ENCODE measurements at places on chromosomes 2 and 18. TPM values are rescaled to one million over a fixed set of nuclear protein-coding genes. Genes with fewer than 3 reads are reported as not detected.

PROM2 gene
- total RNA-seq: 0.47 TPM

DNA sequence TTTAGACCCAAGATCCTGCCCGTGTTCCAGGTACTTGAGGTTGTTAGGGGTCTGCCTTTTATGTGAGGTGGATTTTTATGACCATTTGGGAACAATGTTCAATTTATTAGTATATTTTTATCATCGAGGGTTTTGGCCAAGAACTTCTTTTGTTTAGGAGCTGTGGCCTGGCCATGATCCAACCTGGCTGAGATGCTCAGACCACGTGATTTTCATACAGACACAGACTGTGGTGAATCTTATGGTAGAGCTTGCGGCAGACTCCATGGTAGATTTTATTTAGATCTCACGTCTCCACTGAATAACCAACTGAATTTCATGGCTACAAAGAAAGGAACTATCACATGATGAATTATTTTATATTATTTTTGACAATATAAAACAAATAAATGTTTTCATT is 405.5 kb upstream of the VWC2L start:
- no peak for DNase-seq

DNA sequence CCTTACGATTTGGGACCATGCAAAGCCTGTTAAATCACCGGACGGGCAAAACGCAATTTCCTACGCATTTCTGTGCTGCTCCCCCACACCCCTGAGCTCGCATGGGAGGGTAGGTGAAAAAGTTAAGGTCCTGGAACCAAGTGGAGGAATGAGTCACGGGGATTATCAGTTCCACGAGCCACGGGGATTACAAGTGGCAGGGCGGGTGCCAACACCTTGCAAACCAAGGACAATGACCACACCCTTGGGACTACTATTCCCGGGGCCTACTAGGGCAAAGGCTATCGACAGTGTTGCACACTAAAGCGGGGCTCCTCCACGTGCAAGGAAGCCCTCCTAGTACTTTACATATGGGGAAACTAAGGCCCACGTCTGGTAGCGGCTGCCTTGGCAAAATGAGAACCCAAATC is 447 bp downstream of the RETSAT start:
- peak; percentile 3 for DNase-seq

GRCh38 chr2:38301969-38302702 is 74.9 kb downstream of the ATL2 start:
- DNase-seq: no peak

ANKRD30BL gene
- total RNA-seq: not detected

MC4R gene
- total RNA-seq: not detected

GRCh38 chr2:12773586-12774394 is 57.1 kb downstream of the TRIB2 start:
- no peak for DNase-seq

DNA sequence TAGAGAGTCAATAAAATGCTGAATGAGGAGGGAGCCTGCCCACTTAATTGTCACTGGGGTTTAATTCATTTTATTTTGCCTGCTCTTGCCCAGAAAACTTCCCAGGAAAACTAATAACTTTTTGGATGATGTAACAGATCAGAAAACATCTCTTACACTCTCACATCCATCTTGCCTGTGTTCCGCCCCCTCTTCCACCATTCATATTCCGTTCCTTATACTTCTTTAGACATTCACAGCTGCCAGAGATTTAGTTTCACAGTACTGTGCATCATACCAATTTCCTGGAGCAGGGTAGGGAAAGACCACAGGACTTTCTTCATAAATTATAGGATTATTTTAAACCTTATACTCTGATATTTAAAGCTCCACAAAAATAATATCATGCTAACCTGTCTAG is 776.1 kb upstream of the SOX11 start:
- DNase-seq: no peak

GRCh38 chr2:43344868-43345373 is 118.5 kb upstream of the ZFP36L2 start:
- DNase-seq: no peak

DNA sequence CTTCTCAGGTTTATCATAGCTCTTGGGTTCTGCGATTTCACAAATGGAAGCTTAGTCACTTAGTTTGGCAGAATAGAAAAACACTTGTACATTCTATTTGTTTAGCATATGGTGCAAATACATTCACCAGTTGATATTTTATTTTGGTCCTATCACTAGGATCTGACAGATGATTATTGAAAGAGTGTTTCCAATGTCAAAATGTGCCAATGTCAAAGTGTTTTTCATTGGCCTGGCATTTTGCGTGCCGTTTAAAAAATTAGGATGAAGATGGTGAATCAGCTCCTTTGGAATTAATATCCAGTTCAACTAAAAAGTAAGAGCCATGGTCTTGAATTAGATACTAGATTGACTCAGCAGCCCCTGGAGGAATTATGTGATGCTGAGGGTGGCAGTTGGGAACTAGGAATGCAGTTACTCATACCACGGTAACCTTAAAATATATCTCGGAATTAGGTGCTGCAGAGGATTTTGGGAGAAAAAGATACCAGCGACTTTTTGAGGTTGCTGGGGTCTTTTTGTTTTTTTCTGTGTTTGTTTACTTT is 87.0 kb downstream of the SPHKAP start:
- DNase-seq: no peak

- DNase-seq: no peak
These were observed 259.8 kb upstream of the RASGRP3 start for GRCh38 chr2:33216508-33217182.

DNA sequence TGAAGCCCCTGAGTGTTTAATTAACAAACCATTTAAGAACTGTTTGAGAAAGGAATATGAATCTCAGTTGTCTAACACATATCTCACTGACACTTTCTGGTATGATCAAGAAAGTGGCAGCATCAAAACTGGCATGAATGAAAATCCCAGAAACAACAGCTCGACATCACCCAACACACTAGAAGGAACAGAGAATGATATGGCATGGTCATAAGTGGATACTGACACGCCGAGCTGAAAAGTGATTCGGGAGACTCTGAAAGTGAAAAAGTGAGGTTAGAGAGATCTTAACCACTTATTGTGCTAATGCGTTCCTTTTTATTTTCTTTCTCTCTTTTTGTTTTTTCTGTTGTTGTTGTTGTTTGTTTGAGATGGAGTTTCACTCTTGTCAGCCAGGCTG is 37.9 kb downstream of the MRPL35 start:
- DNase-seq: no peak

DNA sequence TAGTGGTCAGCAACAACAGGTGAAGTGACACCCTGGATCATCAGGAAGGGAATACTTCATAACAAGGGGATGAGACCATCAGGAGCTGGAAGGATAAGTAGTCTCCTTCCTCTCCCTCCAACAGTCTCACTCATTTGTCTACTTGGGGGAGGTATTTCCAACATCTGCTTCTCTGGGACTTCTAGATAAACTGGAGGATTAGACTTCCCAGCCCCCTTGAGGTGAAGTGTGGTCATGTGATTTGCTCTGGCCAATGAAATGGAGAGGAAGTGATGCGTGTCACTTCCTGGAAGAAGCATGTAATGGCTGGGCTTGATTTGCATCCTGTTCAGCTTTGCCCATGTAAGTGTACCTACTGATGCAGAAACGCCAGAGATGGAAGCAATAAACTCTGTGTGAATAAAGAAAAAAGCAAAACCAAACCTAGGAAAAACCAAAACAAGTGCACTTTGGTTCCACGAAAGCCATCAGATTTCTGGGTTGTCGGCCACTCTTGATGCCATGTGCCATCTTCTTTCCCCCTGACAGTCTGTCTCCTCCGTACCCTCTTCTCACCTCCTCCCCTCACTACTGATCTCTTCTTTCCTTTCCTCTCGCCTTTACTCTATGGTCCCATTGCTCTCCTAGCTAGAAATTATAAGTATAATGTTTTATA is 76.1 kb upstream of the DNMT3A start:
- no peak for DNase-seq

DNA sequence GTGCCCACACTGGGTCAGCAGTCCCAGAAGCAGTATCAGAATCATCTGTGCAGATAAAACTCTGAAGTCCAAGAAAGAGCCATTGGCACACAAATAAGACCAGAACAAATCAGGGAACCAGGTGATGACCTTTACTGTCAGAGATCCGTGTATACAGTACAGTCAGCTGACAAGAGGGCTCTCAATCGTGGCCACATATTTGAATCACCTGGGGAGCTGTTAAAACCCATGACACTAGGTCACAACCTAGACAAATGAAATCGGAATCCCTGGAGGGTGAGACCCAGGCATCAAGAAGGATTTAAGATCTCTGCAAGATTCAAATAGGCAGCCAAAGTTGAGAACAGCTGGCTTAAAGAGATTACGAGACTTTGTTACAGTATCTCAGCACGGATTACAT is 807.1 kb downstream of the RNF144A start:
- DNase-seq: no peak

GRCh38 chr2:61431345-61431744 is 39.5 kb downstream of the USP34 start:
- no peak for DNase-seq

- DNase-seq: no peak
These were observed 230.5 kb downstream of the PMAIP1 start for GRCh38 chr18:60130284-60130683.

SH2D6 gene
- 0.25 TPM for total RNA-seq

GALNT14 gene
- not detected for total RNA-seq

- no peak for DNase-seq
These were observed 694.1 kb downstream of the ARHGAP15 start for GRCh38 chr2:143823296-143823695.

DNA sequence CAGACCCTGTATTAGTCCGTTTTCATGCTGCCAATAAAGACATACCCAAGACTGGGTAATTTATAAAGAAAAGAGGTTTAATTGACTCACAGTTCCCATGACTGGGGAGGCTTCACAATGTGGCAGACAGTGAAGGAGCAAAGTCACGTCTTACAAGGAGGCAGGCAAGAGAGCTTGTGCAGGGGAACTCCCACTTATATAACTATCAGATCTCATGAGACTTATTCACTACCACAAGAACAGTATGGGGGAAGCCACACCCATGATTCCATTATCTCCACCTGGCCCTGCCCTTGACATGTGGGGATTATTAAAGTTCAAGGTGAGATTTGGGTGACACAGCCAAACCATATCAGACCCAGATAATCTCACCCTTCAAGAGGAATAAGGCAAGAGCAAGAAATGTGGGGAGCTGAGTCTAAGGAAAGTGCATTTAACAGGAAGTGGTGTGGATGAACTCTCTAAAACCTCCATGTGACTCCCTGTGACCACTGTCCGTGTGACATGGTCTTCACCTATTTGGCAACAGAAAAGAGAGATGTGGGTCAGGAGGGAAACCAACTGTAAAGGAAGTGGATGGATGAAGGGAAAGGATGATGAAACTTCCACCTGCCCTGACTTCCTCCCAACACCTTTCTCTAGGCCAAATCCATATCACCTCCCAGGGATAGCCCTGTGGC is 110.6 kb downstream of the ATL2 start:
- no peak for DNase-seq

- DNase-seq: no peak
These were observed 654.7 kb upstream of the FANCL start for GRCh38 chr2:58895857-58896256.

LGALSL gene
- 5.4 TPM for total RNA-seq

GRCh38 chr18:59763541-59764136 is 66.4 kb upstream of the CCBE1 start:
- DNase-seq: no peak

PFN4 gene
- total RNA-seq: not detected

GRCh38 chr2:186546846-186547245 is 43.0 kb upstream of the ITGAV start:
- no peak for DNase-seq

DAW1 gene
- total RNA-seq: not detected

- DNase-seq: no peak
These were observed 37.0 kb downstream of the KLHL14 start for GRCh38 chr18:32735781-32736180.

DLGAP1 gene
- 5.4 TPM for total RNA-seq

DNA sequence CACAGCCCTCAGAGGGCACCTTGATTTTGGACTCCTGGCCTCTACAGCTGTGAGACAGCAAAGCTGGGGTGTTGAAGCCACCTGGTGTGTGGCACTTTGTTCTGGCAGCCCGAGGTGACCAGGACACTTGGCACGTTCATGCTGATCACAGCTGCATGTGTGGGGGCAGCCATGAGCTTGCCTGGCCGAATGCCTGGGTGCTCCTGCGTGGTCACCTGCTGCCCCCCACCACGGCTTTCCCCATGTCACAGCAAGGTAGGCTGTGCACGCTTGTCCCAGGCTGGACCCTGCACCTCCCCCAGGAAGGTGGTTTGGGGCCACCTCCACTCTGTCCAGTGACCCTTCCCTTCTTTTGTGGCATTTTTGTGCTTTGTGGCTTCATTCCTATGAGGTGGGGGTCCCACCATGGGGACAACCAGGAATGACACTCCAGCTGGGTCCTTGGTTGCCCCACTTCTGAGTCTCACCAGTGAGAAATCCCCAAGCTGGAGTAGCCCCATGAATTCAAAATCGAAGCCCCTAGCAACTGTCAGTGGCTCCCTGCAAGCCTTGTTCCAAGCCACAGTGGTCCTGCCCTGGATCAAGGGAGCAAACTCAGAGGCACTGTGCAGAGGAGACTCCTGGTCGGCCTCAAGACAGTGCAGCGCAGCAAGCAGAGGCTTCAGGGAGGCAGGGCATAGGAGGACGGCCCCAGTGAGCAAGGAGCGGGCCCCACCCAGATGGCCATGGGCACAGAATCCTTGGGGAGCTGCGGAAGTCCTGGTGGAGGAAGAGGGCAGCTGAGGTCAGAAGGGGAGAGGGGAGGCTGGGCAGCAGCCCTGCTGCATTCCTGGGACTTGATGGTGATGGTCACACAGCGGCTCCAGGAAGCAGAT is 121.4 kb upstream of the HS6ST1 start:
- DNase-seq: no peak

- no peak for DNase-seq
These were observed 238.5 kb downstream of the CELF4 start for GRCh38 chr18:37327063-37327577.

RNF144A gene
- 9.0 TPM for total RNA-seq

ASPRV1 gene
- 1.7 TPM for total RNA-seq

TUBA3E gene
- not detected for total RNA-seq

- DNase-seq: no peak
These were observed 1373.2 kb downstream of the SUCLG1 start for GRCh38 chr2:83085869-83086268.

GRCh38 chr2:46909771-46910419 is 5.7 kb downstream of the MCFD2 start:
- no peak for DNase-seq

SERPINB4 gene
- not detected for total RNA-seq

DNA sequence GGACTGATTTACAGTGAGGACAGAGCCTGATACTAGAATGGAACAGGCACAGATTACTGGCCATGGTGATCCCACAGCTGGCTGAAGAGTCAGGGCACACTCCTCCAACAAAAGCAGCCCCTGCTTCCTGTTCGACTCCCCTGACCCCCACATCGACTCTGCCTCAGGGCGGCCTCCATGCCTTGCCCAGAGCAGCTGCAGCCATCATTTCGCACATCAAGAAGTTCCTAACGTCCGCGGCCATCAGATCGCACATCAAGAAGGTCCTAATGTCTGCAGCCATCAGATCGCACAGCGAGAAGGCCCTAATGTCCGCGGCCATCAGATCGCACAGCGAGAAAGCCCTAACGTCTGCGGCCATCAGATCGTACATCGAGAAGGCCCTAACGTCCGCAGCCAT is 192.8 kb upstream of the PXDN start:
- no peak for DNase-seq

FOXD4L1 gene
- total RNA-seq: not detected

- DNase-seq: peak; percentile 13
These were observed 44.6 kb downstream of the SMAD4 start for GRCh38 chr18:51074605-51075004.
